ENCODE measurements at places on chromosomes 13 and 19.

DNA sequence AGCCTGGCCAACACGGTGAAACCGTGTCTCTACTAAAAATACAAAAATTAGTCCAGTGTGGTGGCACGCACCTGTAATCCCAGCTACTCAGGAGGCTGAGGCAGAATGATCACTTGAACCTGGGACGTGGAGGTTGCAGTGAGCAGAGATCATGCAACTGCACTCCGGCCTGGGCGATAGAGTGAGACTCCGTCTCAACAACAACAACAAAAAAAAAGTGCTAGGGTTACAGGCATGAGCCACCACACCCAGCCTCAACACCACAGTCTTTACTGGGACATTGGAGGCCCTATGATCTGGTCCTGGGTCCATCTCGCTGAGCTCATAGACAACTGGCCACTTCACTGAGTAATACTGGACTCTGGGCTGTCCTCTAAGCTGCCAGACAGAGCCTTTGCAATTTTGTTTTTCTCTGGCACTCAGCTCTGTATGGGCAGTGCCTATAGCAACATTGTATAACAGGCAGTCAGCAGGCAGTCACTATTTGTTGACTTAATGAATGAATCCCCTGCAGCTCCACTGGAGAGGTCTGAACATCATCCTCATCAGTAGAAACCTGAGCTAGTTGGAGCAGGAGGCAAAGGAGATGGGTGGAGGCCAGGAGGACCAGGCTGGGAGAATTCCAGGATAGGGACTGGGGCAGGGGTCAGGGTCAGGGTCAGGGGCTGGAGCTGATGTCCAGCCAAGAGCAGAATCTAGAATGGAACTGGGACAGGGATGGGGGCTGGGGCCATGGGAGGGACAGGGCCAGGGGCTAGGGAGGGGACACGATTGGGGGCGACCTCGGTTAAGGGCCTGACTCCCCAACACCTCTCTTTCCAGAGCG is 8.1 kb downstream of the BLOC1S3 start:
- DNase-seq = no peak

DNA sequence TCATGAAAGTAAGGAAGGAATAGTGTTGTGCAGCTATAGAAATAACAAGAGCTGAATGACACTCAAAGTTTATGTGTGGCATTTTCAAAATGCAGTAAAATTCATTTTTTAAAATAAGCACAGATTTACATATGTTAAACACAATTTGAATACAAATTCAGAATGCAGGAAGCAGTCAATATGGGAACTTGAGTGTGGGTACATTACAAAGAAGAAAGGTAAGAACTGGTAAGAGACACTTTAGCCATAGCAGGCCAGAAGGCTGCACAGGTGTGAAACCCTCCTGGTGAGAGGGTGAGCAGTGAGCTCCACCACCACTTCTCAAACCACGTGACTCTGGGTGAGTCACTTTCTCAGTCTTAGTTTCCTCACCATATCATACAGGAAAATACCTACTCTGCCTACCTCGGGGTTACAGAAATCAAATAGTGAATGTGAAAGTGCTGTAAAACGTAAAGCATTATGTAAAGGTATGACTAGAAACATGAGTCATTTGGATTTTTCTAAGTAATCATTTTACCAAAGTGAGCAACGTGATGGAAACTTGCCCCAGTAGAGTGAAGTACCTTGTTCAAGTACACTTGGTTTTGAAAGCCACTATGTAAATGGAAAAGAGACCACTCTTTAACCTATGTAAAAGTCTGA is 40.5 kb downstream of the USP12 start:
- DNase-seq = peak; percentile 35

- no peak for DNase-seq
These were observed 17.7 kb upstream of the SEMA6B start for GRCh38 chr19:4577020-4577782.

- no peak for DNase-seq
These were observed 3.1 kb downstream of the HRC start for GRCh38 chr19:49152119-49152550.

GRCh38 chr19:9937001-9937411 is 691 bp upstream of the OLFM2 start:
- DNase-seq = no peak

DNA sequence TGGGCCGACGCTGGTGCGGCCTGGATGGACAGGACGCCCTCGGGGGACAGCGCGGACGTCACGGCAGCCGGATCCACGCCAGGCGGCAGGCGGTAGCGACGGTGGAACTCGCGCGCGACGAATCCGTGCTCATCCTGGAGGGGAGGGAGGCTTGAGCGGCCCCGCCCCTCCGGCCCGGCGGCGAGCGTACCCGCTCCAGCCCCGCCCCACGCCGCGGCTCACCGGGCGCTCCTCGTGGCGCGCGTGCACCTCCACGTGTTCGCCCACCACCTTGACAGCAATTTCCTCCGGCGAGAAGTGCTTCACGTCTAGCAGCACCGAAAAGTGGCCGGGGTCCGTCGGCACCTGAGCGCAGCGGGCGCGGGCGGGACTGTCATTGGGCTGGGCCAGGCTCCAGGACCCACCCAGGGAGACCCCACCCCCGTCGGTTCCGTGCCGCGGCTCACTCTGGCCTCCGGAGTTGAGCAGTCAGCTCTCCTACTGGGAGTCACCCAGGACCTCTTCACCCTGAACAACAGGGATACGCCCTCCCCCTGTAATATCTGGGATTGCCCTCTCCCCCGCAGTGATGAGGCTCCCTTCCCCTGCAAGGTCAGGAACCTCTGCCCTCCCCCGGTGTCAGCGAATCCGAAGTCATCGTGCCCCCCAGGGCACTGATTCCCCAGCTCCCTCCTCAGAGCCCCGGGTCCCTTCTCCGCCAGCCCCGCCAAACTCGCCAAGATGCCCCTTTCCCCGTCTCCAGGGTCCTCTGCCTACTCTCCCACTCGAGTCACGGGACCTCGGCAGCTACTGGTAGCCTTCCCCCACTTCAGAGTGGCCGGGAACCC is 1.1 kb downstream of the HSPB6 start:
- DNase-seq = no peak

DNA sequence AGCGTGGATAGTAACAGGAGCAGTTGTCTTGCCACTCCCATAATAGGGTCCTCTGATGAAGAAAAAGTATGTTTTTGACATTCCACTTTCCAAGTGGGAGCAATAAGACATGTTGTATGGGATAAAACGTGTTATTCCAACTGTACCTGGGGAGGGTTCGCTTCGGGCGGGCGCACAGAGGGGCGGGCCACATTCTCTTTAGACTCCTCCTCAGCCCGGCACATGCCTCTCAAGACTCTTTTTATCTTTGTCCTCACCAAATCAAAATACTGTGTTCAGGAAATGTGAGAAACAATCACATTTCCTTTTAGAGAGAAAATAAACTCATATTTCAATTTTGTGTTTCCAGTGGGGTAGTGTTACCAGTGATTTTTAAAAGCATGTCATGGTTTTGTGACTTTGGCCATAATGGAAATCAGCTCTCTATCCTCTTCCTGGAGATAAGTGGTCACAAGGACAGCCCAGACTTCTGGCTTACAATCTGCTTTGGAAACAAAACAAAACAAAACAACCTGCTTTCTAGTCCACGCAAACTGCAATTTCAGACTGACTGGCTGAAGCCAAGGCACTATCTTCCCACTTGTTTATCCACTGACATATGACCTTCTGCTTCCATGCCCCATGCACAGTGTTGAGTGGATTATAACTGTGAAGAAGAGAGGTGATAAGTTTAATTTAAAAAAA is 276.1 kb downstream of the NALCN start:
- DNase-seq = no peak

DNA sequence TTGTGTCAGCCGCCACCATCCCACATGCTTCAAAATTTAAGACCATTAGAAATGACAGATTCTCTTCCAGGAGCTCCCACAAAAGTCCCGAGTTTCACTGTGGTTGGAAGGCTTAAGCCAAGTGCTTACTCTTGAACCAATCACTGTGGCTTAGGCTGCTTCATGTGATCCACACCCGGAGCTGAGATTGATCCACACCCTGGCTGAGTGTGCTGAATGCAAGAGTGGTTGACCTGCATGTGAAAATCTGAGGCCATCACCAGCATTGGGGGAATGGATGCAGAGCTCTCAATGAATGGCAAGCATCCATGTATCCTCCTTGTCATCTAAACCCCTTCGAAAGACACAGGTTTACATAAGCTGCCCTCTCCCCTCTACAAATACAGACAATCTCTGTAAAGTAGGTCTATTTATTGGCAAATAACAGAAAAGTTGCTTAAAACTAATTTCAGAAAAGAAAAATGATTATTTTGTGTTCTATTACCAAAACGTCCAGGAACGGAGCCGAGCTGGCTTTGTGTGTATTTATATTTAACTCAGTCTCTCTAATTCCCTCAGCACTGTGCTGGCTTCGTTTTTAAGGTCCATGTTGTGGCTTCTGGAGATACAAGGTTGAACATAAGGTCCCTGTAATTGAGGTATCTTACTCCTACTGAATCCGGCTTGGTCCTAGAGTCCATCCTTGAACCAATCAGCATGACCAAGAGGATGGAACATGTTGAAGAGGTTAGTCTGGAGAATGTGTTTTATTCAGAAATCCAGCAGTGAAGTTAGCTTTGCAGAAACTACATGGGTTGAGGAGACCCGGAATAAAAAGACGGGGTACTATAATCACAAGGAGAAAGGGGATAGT is 332.4 kb downstream of the LIG4 start:
- DNase-seq = no peak

DNA sequence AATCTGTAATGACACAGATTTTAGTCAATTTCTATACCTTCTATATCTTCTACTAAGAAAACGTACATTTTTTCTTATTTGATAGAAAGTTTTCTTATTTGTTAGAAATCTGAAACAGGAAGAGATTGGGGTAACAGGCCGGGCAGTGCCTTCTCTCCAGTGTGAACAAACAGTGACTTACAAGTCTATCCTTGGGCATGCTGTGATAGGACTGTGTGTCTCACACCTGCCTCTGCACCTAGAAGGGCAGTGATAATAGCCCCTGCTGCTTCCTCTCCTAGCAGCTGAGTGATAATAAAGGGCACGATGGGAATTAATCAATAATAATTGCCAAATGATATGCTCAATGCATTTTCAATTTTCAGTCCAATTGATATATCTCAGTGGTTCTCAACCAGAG is 1.4 kb downstream of the TMEM272 start:
- DNase-seq = no peak

DNA sequence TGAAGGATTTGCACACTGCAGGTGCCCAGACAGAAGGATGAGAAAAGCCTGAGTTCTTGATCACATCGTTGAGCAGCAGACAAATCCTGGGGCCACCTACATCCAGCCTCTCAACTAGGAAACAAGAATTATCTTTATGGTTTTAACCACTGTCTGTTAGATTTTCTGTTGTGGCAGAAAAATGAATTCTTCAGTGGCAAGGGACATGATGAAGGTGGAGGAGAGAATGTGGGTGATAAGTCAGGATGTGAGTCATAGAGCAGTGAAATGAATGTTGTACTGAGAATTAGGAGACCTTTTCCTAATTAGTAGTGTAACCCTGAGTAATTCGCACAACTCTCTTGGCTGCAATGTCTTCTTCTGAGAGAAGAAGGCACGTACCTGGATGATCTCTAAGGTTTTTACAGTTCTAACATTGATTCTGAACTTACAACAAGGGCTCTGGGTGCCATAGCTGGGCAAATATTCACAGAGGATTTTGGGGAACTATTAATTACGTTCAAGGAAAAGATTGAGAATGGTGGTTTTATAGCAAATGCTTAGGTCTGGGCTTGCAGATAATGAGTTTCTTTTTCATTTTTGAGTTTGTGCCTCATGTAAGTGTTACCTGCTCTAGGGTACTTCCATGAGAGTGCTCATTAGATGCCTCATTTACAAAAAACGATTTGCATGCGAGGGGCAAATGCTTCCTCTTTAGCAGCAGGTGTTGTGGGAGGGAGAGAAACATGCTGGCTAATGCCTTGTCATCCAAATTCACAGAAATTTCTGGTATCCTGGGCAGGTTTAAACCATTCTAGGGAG is 111.0 kb upstream of the KL start:
- no peak for DNase-seq

DNA sequence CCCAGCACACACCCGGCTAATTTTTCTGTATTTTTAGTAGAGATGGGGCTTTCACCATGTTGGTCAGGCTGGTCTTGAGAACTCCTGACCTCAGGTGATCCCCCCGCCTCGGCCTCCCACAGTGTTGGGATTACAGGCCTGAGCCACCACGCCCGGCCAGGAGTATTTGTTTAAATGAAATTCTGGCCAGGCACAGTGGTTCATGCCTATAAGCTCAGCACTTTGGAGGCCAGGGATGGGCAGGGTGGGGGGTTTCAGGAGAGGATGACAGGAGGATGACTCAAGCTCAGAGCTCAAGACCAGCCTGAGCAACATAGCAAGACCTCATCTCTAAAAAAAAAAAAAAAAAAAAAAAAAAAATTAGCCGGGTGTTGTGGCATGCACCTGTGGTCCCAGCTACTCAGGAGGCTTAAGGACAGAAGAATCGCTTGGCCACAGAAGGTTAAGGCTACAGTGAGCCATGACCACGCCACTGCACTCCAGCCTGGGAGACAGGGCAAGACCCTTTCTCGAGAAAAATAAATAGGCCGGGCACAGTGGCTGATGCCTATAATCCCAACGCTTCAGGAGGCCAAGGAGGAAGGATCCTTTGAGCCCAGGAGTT is 8.2 kb upstream of the DHDH start:
- no peak for DNase-seq

GRCh38 chr13:35808846-35809245 is 322.3 kb downstream of the DCLK1 start:
- DNase-seq = no peak

- DNase-seq = no peak
These were observed 4.7 kb upstream of the TLE2 start for GRCh38 chr19:3033595-3034405.

- DNase-seq = no peak
These were observed 6.0 kb downstream of the KANK2 start for GRCh38 chr19:11191273-11191755.

DNA sequence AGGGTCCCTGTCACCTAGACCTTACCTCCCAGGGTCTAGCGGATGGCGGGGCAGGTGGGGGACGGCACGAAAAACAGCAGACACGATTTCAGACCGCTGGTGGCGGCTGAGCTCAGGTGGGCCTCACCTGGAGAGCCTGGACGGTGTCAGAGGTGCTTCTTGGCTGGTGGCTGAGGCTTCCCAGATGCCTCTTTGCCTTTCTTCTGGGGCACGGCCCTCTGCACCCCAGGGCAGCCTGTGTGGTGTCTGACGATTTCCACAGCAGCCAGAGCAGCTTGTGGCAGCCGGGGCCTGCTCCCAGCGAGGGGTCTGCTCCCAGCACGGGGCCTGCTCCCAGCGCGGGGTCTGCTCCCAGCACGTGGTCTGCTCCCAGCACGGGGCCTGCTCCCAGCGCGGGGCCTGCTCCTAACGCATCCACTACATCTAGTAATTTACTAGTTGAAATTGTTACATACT is 66.7 kb downstream of the ATP11A start:
- DNase-seq = no peak

All from stimulated activated CD8-positive, alpha-beta memory T cell treated with anti-CD3 and anti-CD28 coated beads, Interleukin-7, amount 100 ng/mL, for 24 hours (primary cell).